ENCODE measurements at places on chromosomes 3 and 15.

- DNase-seq: no peak
These were observed 85.8 kb downstream of the SLC49A4 start for GRCh38 chr3:122880624-122881023.

DNA sequence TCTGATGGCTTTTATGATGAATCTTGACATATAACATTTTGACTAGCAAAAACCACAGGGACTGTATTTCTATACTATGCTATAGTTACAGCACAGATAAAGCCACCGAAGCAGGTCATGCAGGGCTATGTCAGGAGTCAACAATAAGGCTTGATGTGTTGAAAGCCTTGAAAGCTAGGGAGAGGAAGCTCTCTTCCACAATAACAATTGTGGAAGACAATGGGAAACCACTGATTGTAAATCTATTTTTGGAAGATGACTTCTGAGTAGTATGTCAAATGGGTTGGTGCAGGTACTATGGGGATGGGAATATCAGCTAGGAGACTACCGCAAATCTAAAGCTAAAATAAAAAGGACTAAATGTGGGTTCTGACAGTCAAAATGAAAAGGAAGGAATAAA lies 4.0 kb upstream of the AQR start:
- DNase-seq: peak; percentile 43

DNA sequence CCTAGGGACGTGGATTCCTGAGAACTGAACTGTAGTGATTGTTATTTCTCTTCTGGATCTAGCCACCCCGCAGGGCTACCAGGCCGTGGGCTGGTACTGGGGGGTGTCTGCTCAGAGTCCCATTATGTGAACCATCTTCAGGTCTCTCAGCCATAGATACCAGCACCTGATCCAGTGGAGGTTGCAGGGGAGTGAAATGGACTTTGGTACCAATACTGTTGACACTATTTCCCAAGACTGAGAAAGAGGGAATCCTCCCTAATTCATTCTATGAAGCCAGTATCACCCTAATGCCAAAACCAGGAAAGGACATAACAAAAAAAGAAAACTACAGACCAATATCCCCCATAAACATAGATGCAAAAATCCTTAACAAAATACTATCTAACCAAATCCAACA lies 237.0 kb upstream of the AGTR1 start:
- DNase-seq: no peak

DNA sequence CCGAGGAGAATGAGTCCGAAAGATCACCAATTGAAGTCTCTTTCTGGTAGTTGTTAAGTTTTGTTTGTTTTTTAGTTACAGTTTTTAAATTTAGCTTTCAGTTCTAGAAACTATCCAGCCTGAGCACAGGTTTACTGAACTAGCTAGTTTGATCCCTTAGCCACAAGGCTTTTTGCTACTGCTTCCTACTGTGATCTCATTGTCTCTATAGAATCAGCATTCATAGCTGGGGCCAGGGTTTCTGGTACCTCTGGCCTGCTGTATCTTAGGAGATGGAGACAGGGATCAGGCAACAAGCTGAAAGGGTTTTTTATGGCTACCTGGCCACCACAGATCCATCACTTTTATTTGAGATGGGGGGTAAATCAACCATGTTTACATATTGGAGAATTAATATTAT lies 37.0 kb downstream of the GOLM2 start:
- DNase-seq: no peak

GRCh38 chr15:46293550-46293949 lies 658.7 kb downstream of the SQOR start:
- DNase-seq: no peak

GRCh38 chr15:81242778-81243177 lies 46.1 kb downstream of the IL16 start:
- no peak for DNase-seq

DNA sequence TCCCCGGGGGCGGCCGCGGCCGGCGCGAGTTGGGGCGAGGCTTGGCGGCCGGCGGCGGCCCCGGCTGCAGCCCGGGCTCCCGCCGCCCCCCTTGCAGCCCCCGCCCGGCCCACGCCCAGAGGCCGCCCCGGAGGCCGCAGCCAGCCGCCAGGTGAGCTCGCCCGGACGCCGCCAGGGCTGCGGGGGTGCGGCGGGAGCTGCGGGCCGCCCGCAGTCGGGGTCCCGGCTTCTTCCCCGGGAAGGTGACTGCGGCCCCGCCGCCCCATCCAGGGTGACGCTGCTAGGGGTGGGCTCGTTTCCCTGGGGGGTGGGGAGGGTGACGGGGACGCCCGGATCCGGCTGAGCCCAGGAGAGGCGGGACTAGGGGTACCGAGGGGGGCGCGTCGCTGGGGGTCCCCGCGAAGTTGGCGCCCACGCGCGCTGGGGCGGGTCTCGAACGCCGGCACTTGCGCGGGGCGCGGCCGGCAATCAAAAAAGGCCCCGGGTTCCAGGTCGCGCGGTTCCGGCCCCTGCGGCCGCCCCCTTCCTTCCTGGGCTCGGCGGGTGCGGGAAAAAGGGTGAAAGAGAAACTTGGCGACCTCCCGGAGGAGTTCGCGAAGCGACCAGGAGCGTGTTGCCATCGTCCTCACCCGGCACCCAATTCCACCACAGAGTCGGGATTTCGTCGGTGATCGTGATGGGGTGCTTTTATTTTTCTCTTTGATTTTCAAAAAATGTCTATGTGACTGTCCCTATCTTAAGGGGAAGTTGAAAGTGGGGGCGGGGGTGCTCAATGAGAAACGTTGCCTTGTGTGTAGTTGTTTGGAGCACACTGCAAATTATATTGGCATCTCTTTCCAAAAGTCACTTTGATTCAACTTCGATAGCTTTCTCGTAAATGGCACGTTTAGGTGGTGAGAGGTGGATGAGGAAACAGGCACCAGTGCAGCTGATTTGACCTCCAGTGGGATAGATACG lies 619 bp downstream of the ATXN7 start:
- peak; percentile 40 for DNase-seq

DNA sequence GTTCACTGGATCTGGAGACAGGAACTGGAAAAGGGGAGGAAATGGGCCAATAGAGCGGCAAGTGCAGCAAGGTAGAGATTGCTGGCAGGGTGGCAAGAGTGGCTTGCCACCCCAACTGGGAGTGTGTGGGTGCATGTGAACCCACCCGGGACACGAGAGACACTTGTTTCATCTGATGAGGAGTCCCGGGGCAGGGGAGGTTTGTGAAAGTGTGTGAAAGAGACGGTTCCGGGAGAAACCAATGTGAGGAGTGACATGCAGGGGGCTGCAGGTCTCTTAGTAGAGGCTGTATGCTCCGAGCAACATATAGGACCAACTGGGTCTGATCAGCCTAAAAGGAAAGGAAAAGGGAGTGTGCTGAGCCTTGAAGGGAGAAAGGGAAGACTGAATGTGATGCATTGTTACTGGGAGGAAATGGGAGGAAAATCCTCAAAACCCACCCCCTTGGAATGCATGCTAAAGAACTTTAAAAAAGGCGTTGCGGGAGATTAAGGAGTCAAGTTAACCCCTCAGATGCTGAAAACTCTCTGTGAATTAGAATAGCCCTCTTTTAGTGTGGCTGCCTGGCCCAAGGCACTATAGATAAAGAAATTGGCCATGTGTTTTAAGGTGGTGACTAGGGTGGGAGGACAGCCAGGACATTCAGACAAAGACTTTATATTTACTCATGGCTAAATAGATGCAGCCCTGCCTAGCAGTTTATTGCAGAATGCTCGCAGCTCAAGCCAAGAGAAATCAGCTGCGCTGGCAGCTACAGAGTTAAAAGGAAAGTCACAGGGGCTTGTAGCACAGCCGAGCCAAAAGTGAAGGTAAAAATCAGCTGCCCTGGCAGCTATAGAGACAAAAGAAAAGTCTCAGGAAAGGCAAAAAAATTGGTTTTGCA lies 9.1 kb upstream of the SLC9C1 start:
- peak; percentile 12 for DNase-seq

- no peak for DNase-seq
These were observed 23.7 kb downstream of the PHLDB2 start for GRCh38 chr3:111882799-111883198.

GRCh38 chr3:37161351-37161750 lies 13.0 kb downstream of the LRRFIP2 start:
- no peak for DNase-seq

DNA sequence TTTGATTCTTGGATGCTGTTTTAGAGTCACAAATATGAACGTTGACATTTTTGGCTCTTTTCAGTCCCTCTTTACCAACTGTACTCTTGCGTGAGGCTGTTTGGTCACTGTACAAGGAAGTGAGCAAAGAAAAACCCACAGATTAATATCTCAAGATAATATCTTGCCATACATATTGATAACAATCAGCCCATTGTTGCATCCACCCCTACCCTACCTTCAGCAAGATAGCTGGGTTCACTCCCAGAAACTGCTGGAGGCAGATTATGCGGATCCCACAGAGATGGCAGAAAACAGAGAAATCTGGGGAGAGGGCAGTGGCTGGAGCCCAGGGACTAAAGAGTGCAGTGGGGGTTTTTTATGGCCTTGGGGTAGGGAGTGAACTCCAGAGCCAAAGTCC lies 29.9 kb upstream of the MFSD1 start:
- no peak for DNase-seq

- DNase-seq: no peak
These were observed 71.8 kb downstream of the MINDY2 start for GRCh38 chr15:58842713-58843396.

All from dermis blood vessel endothelial cell (primary cell).